MCF 10A (cell line): ENCODE measurements at places on chromosomes 6 and 20. TPM values are rescaled to one million over a fixed set of nuclear protein-coding genes. Genes with fewer than 3 reads are reported as not detected.

Gene RNF144B
- 40.6 and 57.9 TPM in 2 replicates for total RNA-seq

Gene PPP1R14C
- total RNA-seq = 32.0 and 38.7 TPM in 2 replicates

DNA sequence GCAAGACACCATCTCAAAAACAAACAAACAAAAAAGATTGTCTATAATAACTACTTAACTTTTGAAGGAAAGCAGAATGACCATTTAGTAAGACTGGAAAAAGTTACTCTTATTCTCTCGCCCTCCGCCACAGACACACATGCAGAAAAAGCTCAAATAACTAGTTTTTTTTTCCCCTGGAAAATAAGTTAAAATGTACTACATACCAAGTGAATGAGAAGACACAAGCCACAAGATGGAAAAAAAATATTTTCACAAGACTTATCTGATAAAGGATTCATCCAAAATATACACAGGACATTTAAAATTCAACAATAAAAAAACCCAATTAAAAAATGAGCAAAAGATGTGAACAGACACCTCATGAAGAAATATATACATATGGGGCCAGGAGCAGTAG is 31.9 kb downstream of the NUDT3 start:
- no peak for DNase-seq

DNA sequence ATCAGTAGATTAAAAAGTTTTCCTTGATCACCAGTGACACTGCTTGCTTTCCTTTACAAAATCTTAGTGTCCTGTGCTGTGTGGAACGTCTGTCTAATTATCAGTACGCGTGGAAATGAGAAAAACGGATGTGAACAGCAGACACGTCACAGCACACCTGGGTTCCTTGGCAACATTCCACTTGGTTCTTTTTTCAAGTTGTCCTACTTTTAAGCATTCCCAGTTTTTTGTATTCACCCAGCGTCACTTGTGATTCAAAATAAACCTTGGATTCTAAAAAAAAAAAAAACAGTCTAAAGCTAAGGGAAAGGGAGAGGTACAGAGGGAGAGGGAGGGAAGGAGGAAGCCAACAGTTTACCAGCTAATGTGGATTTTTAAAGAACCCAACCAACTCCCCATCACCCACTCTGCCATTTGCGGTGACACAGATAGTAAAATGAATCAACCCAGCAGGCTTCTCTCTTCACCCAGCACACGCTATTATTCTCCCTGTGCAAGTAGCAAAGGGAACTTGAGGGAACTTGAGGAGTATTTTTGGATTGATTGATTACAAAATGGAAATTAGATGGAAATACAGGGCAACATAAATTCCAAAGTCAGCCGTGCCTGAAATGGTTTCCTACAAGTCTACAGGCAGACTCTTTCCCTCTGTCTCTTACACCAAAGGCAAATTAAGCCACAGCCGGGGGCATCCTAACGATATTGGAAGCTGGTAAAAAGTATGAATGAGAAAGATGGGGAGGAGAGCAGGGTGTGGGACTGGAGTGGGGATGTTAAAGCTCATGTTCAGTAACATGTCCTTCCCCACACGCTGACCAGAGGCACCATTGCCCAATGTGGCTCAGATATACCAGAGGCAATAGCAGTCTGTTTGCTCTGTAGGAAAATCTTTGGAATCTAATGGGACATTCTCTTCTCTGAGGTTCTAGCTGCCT is 129.8 kb downstream of the SASH1 start:
- DNase-seq = no peak

DNA sequence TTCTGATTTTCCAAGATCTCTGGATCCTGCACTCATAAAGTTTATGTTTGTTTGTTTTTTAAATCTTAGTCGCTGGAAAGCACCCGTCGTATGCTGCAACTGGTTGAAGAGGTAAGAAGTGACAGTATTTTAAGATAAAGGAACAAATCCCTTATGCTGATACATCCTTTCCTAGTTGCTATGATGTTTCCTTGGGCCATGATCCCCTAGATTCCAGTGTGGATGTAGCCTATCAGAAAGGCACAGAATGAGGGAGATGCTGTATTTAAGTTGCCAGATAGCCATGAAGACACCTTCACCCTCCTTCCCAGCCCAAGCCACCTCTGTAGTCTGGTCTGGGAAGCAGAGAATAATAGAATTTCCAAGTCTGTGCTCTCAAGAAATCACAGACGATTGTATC is 59.0 kb downstream of the SNAP25 start:
- DNase-seq = no peak

Gene KIF16B
- 14.8 and 15.8 TPM in 2 replicates for total RNA-seq

- DNase-seq = no peak
Measured at GRCh38 chr6:120945905-120946594, 388.2 kb downstream of the TBC1D32 start.

DNA sequence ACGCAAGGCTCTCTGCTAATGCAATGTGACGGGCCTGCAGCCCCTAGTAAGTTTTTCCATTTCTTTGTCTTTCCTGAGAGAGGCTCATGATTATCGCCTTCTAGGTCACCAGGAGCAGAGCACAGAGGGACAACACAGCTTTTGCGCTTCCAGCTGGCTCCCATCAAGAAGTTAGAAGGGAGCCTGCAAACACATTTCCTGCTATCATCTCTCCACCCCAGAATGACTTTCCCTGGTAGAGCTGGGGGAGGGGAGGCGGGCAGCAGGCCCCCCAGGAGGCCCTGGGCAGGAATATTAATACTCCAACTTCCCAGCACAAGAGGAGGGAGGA is 35.7 kb upstream of the CCDC167 start:
- no peak for DNase-seq

- DNase-seq = no peak
Measured at GRCh38 chr6:161066511-161066910, 74.9 kb downstream of the MAP3K4 start.

GRCh38 chr6:48151142-48151541 is 40.1 kb upstream of the PTCHD4 start:
- DNase-seq = peak; percentile 75

GRCh38 chr6:112367628-112368027 is 20.5 kb downstream of the RFPL4B start:
- no peak for DNase-seq

DNA sequence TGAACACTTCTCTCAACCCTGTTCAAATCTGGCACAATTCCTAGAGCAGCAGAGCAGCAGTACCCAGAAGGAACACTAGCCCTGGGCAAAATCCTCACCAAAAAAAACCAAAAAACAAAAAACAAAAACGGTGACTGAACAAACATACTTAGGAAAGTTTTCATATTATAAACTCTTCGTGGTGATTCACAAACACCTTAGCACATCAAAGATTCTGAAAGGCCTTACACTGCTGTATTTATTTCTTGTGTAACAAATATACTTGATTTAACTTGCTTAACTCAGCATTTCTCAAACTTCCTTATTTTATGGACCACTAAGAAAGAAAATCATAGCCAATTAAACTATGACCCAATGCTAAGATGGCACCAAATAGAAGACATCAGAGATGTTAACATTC is 57.8 kb upstream of the RREB1 start:
- peak; percentile 33 for DNase-seq

- peak; percentile 45 for DNase-seq
Measured at GRCh38 chr6:81241126-81242041, 511.1 kb downstream of the TENT5A start.

Gene FOXP4
- 16.5 and 18.4 TPM in 2 replicates for total RNA-seq

Gene SRSF12
- 1.1 and 1.2 TPM in 2 replicates for total RNA-seq

Gene EYS
- total RNA-seq = 1.5 and 1.6 TPM in 2 replicates

GRCh38 chr6:134491477-134491876 is 173.6 kb upstream of the SGK1 start:
- DNase-seq = no peak

Gene PACSIN1
- total RNA-seq = not detected in 2 replicates

- DNase-seq = no peak
Measured at GRCh38 chr6:122339661-122340060, 59.8 kb upstream of the HSF2 start.
